ENCODE measurements at places on chromosomes 5 and 9.

DNA sequence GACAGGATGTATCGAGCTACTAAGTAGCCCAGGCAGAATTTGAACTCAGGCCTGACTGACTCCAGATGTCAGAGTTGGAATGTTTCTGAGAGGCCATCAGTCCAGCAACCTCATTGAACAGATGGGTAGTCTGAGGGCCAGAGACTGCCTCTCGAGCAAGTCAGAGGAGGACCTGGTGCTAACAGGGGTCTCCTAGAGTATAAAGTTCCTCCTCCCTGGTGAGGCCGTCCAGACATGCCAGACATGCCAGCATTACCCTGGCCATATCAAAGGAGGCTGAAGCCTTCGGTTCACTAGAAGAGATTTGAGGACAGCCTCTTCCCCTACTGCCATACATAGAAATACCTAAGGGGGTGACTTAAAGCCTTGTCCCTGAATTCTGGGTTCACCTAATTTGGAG lies 81.2 kb downstream of the ZNF618 start:
- DNase-seq: no peak

- peak; percentile 29 for DNase-seq
Measured at GRCh38 chr9:136886610-136887597, 588 bp downstream of the TRAF2 start.

- DNase-seq: no peak
Measured at GRCh38 chr5:38585816-38586215, 29.4 kb upstream of the LIFR start.

DNA sequence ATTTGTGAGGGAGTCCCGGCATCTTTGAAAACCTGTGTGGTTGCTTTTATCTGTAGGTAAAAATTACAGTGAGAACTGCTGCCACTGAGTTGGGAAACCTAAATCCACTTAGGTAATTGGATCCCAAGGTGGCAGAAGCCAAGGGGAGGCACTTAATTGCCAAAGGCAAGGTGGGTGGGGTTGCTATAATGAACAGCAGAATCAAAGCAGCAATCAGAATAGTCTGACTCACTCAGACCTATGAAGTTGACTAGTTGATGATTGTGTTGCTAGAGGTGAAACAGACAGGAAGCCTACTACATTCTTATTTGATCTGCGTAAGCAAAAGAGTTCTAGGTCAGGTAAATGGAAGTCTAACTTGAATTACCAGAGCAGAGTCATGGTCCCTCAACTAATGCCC lies 17.3 kb upstream of the BICD2 start:
- DNase-seq: peak; percentile 34

GRCh38 chr9:25864509-25864908 lies 186.3 kb upstream of the TUSC1 start:
- DNase-seq: no peak

DNA sequence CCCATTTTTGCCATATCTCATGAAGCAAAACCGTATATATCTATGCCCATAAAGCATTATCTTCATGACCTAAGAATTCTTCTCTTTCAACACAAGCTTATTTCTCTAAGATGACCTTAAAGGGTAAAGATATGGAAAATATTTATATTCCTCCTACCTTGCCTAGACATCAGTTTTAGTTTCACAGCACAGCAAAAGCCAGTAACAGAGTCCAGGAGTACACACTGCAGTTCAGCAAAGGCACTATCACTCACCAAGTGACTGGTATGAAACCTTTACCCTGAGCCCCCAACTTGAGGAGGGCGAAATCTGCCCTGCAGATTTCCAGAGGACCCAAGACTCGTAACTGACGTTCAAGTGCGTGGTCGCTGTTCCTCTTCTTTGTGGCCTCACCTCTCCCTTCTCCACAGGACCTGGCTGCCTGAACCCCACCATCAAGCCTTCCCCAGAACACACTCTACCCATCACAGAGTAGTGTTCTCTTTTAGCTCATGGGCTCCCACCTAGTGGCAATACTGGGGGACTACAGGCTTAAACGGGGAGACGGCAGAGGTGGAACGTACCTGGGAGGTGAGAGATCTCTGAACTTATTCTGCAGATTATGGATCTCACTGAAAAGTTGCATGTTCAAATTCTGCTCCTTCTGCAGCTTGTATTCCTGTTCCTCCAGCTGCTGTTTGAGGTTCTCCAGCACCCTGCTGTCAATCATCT lies 141.0 kb downstream of the CDK5RAP2 start:
- no peak for DNase-seq

DNA sequence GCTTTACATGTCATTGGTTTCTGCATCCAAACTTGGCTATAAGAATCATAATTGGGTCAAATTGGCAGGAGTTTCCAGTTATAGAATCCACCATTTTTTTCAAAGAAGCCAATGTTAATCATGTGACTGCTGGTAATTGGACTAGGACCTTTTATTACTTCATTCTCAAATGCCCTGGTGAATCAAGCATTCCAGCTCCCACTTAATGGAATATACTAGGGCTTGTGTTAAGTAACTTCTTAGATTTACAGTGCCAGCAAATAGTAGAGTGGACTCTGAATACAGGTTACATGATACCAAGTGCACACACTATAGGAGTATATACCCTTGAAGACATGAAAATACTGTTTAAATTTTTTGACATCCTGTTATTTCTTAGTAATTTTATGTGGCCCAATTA lies 96.7 kb downstream of the NUDT12 start:
- no peak for DNase-seq

DNA sequence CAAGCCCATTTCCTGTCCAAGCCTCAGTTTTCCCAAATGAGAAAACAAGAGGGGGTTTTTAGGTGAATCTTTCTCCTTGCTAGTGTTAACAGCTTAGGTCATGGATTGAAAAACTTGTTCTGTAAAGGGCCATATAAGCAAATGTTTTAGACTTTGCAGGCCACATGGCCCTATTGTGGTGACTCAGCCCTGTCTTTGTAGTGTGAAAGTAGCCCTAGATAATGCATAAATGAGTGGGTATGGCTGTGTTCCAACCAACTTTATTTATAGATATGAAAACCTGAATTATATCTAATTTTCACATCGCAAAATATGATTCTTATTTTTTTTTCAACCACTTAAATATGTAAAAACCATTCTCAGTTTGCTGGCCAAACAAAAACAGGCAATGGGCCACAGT lies 6.9 kb upstream of the BARX1 start:
- DNase-seq: no peak

GRCh38 chr9:84966876-84967830 lies 297.6 kb downstream of the NTRK2 start:
- no peak for DNase-seq

GRCh38 chr5:100889165-100889743 lies 13.8 kb downstream of the ST8SIA4 start:
- peak; percentile 86 for DNase-seq

DNA sequence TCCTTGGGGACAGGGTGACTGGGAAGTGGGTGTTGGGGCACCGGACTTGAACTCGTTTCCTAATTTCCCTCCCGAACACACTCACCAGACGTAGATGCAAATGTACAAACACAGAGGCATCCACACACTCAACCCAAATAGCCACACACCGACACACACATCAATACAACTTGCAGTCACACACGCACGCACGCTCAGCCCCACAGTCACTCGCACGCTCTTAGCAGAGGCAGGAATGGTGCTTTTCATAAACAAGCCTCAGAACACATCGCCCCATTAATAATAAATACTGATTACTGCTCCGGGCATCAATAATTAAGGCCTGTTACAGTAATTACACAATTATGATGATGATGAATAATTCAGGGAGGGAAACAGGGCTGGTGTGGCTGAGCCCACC lies 5.7 kb downstream of the BARHL1 start:
- no peak for DNase-seq

- no peak for DNase-seq
Measured at GRCh38 chr5:16886366-16886736, 49.7 kb downstream of the MYO10 start.

DNA sequence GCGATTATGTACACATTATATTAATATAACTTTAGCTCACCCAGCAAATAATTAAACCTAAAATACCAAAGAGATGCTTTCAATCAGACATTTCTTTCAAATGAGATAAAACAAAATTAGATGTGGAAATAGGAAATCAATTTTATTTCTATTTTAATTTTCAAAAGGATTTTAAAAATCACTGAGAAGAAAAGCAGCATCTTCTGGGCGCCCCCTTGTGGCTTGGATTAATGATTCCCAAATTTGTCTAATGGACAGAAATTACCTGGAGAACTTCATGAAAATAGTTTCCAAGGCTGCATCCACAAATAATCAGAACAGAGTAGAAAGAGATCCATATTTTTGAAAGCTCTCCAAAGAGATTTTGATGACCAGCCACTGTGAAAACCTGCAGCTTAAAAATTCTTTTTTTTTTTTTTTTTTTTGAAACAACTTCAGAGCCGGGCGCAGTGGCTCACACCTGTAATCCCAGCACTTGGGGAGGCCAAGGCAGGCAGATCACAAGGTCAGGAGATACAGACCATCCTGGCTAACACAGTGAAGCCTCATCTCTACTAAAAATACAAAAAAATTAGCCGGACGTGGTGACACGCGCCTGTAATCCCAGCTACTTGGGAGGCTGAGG lies 50.9 kb upstream of the CEMIP2 start:
- DNase-seq: peak; percentile 54

DNA sequence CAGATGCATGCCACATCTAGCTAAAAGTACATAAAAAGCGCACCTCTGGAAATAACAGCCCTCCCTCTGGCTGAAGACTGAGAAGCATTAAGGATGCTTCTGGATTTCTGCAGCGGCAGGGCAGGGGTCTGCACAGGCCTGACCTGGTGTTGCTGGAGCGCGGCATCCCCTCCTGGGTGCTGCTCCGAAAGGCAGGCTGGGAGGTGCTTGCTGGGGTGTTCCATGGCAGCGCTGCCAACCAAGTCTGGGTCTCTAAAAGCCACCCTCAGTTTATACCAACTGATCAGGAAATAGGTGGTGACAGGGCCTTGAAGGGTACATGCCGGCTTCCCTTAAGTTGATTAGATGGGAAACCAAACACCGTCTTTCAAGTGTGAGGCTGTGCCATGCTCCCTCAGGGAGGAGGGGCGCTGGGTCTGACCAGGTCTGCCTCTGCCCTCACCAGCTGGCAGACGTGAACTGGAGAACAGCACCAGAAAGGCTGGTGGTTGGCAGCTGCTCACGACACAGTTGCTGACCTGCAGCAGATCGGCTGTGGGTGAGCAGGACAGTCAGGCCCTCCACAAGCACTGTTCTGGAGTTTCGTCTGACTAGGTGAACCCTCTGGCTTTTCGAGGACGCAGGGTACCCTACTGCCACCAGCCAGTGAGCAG lies 81.6 kb downstream of the DAP start:
- DNase-seq: no peak

- DNase-seq: no peak
Measured at GRCh38 chr9:119793218-119793617, 424.0 kb upstream of the BRINP1 start.

DNA sequence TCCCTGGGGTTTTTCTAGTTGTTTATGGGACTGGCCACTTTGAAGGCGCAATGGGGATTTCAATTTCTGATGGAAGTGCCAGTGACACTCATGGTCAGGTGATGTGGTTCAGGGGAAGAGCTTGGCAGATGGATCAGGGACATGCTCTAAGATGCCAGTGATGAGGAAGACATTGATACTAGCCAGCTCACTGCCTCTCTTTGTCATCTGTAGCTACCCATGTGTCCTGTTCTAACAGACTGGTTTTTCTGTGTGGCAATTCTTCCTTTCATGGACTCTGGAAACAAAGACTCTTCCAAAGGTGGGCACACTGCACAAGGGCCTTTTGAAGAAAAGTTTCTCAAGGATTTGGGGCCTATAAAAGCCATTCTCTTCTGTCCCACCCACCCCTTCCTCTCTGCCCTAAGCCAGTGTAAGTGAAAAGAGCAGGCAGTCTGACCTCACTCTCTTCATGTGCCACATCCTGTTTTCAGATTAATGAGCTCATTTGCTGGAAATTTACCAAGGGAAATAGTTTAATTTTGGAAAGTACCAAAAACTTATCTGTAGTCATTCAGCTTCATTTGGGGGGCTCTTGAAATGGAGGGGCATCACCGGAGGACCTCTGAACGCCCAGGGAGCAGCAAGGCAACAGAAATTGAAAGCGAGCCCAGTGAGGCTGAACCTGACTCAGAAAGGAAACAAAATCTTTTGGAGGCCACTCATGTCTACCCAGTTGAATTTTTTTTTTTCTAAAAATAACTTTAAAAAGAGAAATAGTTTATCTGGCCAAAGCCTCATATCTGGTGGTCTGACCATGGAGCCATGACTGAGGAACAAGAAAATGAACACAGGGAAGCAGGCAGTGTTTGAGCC lies 4.9 kb upstream of the TRAF1 start:
- peak; percentile 84 for DNase-seq

GRCh38 chr5:81402192-81402930 lies 8.4 kb upstream of the ACOT12 start:
- DNase-seq: no peak

DNA sequence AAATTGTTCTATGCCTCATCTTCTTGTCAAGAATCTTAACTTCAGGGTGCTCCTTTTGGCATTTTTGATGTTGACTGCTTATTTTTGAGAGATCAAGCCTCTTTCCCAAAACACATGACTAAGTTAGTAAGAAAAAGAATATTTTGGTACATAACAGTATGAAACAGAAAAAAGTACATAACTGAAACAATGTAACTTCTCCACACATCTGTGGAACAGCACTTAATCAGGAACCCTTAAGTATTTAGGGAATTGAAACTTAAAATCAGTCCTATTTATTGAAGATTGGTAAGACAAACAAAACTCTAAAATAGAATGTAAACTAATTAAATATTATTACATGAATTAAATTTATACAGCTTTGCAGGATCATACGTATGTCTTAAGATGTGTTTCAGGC lies 103.4 kb downstream of the MELK start:
- no peak for DNase-seq

- DNase-seq: peak; percentile 4
Measured at GRCh38 chr9:121463026-121463807, 36.4 kb downstream of the GGTA1 start.

DNA sequence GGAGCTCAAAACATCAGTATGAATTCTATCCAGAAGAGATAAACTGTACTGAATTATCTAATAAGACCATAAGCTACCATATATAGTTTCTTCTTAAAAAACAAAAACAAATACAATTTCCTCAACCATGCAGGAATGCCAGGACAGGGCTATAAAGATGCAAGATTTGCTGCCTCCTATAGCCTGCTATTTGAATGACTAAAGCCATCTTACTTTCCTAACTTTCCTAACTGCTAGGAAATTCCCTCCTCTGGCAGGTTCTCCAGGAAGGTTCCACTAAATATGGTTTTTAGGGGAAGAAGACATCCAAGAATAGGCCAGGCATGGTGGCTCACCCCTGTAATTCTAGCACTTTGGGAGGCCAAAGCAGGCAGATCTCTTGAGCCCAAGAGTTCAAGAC lies 15.1 kb downstream of the KIF27 start:
- DNase-seq: no peak

GRCh38 chr9:89563571-89564345 lies 41.1 kb upstream of the GADD45G start:
- no peak for DNase-seq

DNA sequence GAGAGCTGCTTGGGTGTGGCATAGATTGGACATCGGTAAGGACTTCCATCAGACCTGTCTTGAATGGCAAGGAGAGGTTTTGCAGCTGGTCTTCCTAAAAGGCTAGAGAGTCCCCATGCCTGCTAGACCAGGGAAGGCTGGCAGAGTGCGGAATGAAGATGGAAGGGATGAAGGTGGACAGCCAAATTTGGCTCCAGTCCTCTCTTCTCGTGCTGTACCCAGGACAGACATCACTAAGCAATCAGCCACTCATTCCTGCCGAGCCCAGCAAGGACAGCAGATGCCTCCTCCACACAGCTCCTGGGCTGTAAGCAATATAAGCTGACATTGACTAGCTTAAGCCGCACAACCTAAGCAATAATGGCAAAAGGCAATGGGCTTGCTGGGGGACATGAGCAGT lies 112.0 kb downstream of the OLFM1 start:
- no peak for DNase-seq
